ENCODE measurements at places on chromosomes 3 and 15.

- DNase-seq = no peak
Measured at GRCh38 chr15:88882785-88883184, 12.6 kb downstream of the HAPLN3 start.

DNA sequence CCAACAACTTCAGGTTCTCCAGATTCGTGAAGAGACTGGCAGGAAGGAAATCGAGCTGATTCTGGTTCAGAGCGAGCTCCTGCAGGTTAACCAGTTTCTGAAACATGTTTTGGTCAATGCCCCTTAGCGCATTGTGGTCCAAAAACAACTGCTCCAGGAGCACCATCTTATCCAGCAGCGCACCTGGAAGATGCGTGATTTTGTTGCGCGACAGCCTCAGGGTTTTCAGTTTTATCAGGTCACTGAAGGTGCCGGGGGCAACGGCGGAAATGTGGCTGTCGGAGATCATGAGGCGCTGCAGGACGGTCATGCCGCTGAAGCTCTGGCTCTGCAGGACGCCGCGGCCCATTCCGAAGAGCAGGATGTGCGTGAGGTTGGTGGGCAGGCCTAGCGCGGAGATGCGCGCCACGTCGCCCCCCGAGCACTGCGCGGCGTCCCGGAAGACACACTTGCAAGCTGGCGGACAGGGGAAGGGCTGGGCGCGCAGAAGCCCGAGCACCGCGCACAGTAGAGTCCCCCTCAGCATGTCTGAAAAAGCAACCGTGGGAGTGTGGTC is 1.2 kb downstream of the GP5 start:
- no peak for DNase-seq

DNA sequence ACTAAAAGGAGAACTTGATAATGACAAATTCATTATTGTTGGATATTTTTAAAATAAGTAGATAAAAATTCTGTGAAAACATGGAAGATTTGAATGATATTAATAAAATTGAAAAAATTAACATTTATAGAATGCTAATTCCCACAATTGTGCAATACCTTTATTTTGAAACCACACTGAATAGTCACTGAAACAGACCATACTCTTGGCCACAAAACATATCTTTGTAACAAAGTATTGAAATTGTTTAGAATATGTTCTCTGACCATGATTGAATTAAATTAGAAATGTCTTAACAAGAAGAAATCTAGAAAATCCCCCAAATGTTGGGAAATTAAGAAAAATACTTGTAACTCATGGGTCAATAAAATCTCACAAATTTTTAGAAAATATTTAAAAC is 49.2 kb downstream of the ARHGAP11B start:
- no peak for DNase-seq

GRCh38 chr3:11118181-11118682 is 36.1 kb upstream of the HRH1 start:
- DNase-seq = no peak

DNA sequence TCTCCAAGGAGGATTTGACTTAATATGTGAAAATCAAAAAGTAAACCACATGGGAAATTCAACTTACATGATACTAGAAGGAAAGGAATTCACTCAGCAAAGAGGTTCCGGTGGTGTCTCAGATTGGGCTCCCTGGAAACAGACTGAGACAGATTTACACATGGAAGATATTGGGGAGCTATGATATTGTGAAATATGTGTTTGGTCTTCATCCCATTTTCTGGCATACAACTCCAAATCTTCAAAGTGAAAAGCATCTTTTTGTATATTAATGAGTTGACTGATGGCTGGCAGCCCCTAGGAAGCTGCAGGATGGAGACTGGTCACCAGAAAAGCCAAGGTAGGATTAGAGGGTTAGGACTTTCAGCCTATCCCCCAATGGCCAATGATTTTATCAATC is 29.3 kb downstream of the GRK7 start:
- no peak for DNase-seq

DNA sequence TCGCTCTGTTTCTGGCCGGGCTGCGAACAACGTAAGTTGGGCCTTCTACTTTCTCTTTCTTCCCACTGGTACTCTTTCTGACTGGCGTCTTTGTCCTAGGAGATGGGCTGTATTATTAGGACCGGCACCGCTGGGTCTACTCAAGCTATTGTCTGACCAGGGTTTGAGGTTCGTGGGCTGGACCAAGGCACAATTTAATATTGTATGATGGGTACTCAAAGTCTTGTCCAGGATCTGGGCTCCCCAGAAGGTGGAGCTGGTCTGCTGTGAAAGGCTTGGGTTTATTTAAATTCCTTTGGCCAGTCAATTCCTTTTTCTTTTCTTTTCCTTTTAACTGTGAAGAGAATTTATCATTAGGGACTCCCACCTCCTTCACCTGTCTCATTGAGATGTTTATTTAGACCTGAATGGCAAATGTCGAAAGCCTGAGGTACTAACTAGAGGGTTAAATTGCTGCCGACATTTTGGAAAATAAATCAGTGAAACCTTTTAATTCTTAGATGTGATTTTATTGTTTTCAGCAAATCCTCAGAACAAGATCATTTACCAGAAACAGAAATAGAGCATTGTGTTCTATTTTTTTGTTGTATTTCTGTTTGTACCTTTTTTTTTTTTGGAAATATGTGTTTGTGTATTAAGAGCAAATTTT is 410 bp downstream of the LRRC49 start:
- DNase-seq = no peak

GRCh38 chr3:22013641-22014040 is 262.6 kb upstream of the ZNF385D start:
- DNase-seq = no peak

DNA sequence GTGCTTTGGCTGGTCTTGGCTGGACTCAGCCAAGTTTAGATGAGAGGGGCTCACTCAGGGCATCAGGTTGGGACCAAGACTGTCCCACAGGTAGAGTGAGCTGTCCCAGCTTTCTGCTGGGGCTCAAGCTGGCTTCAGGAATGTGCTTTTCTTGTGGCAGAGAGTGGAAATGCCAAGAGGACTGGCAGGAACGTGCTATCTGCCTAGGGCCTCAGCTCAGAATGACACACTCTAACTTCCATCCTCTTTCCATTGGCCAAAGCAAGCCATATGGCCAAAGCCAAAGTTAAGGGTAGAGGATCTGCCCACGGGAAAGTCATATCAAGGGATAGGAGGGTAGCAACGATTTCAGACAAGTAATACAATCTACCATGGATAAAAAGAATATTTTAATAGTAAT is 178.8 kb downstream of the ABHD5 start:
- no peak for DNase-seq

DNA sequence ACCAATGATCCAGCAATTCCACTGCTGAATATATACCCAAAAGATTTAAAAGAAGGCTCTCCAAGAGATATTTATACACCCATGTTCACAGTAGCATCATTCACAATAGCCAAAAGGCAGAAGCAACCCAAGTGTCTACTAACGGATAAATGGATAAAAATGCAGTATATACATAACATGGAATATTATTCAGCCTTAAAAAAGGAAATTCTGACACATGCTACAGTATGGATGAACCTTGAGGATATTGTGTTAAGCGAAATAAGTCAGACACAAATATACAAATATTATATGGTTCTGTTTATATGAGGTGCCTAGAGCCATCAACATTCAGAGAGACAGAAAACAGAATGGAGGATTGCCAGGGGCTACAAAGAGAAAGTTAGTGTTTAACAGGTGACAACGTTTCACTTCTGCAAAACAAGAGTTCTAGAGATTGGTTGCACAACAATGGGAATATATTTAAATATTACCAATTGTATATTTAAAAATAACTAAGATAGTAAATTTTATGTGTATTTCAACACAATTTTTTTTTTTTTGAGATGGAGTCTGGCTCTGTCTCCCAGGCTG is 69.4 kb downstream of the STAG1 start:
- DNase-seq = no peak

GRCh38 chr3:134839990-134840389 is 44.9 kb downstream of the EPHB1 start:
- no peak for DNase-seq

DNA sequence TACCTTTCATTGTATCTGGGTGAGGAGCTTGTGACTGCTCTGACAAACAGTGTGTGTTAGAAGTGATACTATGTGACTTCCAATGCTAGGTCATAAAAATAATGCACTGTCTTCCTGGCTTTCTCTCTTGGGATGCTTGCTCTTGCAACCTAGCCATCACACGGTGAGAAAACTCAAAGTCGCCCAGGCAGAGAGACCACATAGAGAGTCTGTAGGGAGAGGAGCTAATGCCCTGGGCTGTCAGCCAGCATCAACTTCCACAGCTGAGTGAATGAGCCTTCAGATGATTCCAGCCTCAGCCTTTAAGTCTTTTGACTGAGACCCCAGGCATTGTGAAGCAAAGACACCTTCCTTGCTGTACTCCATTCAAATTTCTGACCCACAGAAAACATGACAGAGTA is 220.6 kb upstream of the SGO1 start:
- DNase-seq = no peak

GRCh38 chr3:174960898-174961297 is 101.8 kb downstream of the NAALADL2 start:
- DNase-seq = no peak

DNA sequence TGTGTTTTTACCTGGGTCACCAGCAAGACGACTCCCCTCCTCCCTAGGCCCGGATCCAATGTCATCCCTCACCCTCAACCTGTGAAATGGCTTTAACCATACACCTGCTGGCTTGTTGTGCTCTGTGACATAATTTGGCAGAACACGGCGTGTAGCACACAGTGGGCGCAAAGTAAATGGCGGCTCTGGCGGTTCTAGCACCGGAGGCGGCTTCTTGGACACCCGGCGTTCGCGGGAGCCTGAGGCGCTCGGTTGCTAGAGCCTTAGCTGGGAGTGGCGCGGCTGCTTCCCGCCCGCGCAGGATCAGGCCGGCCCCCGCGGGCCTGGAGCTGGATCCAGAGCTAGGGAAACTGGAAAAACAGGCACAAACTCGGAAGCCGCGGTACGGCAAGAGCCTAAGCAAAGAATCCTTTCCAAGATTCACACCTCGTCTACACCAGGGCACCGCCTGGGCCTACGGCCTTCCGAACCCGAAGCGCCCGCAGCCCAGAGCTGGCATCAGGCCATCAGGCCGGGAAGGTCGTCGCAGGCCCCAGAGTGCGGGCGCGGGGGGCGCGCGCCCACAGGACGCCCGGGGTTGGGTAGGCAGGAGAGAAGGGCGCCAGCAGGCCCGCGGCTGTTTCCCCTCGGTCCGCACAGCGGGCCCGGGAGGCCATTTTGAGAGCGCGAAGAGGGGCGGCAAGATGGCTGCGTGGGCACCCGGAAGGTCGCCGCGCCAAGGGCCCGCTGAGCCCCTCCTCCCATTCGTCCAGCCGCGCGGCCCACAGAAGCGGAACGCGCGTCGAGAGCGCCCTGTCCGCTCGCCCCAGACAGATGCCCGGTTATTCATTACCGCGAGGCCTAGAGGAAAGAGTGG is 43.9 kb upstream of the POLG start:
- DNase-seq = no peak

DNA sequence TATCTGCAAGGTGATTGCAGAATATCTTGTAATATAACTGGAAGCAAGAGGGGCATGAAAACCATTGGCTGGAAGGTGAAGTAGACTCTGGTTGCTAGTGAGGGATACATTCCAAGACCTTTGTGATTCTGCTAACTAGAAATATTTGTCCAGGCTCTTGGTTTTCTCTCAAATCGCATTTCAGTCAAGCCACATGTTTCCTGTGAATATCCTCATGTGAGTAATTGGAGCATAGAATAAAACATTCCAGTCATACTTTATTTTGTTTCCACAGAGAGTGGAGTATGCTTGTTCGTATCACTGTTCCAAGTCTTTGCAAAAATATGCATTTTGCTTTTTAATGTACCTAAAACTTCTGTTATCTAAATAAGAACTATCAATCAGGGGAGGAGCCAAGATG is 850.0 kb downstream of the EPHA3 start:
- DNase-seq = no peak

DNA sequence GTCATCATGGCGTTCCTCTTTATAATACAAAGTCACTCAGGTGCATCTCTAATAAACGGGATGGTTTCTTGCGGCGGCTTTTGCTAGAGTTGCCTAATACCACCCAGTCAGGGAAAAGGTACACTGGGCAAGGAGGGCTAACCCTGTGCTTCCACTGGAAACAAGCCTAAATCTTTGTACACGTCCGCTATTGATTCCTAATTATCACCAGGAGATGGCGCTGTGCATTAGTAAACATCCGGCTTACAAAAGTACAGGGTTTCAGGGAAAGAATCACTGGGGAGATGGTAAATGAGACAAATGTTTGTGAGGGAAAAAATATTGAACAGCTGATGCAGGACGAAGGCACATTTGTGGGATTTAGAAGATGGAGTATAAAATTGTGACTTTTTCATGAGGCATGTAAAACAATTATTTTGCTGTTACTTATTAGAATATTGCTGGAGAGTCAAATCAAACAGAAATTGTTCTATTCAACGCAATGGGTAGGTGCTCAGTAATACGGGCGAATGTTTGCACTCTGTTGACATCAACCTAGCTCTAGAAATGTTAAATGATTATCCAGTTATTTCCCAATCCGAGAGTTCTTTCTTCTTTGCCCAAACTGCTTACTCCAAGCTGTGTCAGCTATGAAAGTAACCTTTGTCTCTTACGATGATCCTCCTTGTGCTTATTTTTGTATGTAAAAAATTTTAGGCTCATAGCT is 50.6 kb downstream of the GMNC start:
- DNase-seq = no peak

GRCh38 chr3:140942221-140943104 is 827 bp downstream of the SLC25A36 start:
- DNase-seq = peak; percentile 7

DNA sequence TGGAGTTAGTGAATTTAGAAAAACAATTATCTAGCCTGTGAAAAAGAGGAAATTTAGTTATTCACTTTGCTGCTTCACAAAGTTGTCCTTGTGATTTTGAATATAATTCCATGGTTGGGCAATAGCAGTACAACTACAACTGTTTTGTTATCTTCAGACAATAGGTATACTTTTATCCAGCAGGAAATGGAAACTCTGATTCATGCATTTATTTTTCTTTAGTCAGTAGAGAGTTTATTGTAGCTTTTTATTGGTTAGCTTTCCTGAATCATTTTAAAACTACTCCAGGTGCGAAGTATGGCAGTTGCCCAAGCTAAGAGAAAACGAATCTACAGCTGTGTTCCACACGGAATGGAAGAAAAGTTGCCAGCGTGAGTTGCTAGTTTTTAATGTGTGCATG is 80.3 kb downstream of the TM4SF4 start:
- no peak for DNase-seq

DNA sequence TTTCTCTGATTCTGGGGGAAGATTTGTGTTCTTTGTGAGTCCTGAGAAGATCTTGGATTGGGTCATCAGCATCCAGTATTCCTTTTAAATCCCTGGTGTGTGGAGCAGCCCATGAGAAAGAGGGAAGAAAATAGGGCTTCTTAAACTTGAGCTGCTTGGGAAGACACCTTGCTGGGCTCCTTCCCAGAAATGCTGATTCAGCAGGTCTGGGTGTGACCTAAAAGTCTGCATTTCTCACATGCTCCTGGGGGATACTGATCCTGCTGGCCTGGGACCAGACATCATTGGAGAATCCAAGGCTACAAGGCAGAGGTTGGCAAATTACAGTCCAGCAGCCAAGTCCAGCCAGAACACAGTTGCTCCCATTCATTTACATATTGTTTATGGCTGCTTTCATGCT is 54.1 kb upstream of the CMTM7 start:
- no peak for DNase-seq

- DNase-seq = no peak
Measured at GRCh38 chr3:141336672-141337522, 31.4 kb upstream of the ZBTB38 start.

- no peak for DNase-seq
Measured at GRCh38 chr3:188360364-188360881, 206.5 kb downstream of the LPP start.

Measured in stimulated activated CD8-positive, alpha-beta memory T cell treated with anti-CD3 and anti-CD28 coated beads, Interleukin-15, amount 100 ng/mL, for 1 hour (primary cell).